Progenitor cell of endocrine pancreas (in vitro differentiated cells): ENCODE measurements at places on chromosomes 5 and 9.

GRCh38 chr9:292915-293314, 78.2 kb downstream of the DOCK8 start:
- no peak for DNase-seq

- DNase-seq, result no peak
Observed at GRCh38 chr5:9658706-9659105, 28.6 kb upstream of the TAS2R1 start.

DNA sequence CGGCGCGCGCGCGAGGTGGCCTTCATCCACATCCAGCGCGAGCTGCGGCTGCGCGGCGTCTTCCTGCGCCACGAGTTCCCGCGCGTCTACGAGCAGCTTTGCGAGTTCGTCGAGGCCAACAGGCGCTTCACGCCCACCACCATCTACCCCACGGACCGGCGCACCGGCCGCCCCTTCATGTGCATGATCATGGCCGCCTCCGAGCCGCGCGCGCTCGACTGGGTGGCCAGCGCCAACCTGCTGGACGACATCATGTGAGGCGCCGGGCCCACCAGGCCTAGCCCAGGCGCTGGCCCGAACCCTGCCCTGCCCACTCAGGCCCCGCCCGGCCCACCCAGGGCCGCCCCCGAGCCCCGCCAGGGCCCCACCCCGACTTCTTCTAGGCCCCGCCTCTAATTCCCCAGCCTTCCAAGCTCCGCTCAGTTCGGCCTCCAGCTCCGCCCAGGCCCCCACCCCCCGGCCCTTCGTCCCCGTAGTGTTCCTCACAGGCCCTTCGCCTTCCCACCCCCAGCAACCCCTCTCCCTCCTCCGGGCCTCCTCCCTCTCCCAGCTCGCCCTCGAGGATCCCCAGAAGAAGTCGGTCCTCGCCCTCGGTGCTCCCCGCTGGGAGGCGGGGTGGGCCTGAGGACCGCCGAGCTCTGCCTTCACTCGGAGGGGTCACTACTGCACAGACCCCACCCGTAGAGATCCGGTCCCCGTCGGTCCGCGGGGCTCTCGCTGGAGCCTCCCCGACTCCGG, 2.0 kb upstream of the PHPT1 start:
- no peak for DNase-seq

- no peak for DNase-seq
Observed at GRCh38 chr9:132144708-132145365, 17.0 kb upstream of the NTNG2 start.

GRCh38 chr5:148861088-148861487, 34.7 kb downstream of the ADRB2 start:
- no peak for DNase-seq

GRCh38 chr5:17106521-17106920, 110.9 kb upstream of the BASP1 start:
- DNase-seq, result no peak
